Posterior vena cava (tissue), 2 donors: ENCODE measurements at places on chromosomes 3 and 15. TPM values are rescaled to one million over a fixed set of nuclear protein-coding genes. Genes with fewer than 3 reads are reported as not detected.

Gene FEZF2
- total RNA-seq, result not detected

Gene ZMYND10
- total RNA-seq, result 0.23 TPM

- DNase-seq, result no peak
These were observed 23.1 kb upstream of the RNU6-1 start for GRCh38 chr15:67862750-67863441.

- no peak for DNase-seq
These were observed 50.2 kb downstream of the SAMMSON start for GRCh38 chr3:70049761-70050160.

GRCh38 chr3:115855911-115856310 lies 232.6 kb downstream of the GAP43 start:
- no peak for DNase-seq
